ENCODE measurements at places on chromosomes 4 and X.

DNA sequence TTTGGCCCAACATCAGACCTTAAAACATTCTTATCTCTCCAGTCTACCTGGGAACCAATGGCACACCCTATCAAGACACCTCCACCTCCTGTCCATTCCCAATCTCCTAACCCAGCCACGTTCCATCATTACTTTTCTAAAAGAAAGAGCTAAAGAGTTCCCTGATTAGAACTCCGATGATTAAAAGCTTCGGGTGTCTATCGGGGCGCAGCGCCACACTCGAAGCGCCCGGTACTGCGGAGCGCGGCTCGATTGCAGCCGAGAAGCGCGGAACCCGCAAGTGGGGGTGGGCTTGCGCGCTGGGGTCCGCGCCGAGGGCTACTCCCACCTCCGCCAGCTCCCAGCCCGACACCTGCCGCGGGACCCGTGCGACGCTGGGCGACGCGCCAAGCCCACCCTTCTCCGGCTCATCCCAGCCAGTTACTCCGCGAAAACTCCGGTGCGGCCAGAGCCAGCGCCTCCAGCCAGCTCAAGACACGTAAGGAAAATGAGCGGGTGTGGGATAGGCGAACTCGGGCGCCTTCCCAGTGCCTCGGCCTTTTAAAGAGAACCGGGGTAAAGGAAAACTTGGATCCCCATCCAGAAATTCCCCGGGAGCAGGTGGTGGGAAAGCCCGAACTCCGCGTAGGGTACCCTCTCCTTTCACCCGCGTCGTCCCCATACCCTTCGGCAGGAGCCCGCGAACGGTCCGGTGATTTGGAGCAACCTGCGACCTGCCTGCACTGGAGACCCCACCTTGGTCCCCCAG is 593 bp downstream of the NPY1R start:
- DNase-seq = no peak

GRCh38 chr4:23805450-23805851 is 84.4 kb downstream of the PPARGC1A start:
- no peak for DNase-seq

GRCh38 chr4:113594231-113594556 is 167.3 kb downstream of the CAMK2D start:
- no peak for DNase-seq

DNA sequence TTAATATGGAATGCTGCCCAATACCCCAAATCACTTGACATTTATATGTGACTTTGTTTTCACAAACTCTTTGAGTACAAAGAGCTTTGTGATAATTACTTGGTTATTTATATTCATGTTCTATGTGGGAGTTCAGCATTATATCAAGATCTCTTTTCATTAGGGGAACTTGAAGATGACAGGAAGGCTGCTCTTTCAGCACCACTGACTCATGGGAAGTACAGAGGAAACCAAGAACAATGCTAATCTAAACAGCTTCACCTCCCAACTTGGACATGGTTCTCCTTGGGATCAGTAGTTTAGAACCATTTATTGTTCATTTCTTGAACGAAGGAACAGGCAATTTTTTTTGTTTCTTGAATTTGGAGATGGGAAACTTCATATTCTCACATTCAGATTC is 184.0 kb upstream of the AFF2 start:
- DNase-seq = no peak

DNA sequence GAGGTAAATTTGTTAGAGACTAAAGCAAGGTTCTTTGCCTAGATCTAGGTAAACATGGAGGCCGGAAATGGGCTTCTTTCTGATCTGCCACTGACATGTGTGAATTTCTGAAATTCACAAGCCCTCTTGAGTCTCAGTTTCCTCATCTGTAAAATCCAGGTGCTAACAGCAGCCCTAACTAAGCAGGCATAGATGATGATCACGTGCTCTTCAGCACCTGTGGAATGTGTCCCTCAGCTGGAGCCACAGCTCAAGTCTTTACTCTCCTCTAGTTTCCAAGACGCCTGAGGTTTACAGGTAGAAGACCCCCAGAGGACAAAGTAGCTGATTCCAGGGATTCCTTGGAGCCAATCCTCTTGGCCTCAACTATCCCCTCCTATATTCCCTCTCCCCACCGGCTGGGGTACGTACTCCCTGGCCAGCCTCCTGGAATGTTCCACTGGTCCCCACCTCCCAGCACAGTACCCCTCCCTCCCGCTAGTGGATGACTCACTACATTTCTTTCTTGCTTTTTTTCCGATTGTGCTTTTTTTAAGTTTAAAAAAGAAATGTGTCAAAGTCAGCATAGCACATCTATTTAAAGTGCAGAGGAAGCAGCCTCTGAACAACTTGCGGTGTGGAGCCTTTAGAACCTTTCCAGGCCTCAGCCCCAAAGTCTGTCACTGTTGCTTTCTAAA is 98.4 kb downstream of the PHKA2 start:
- peak; percentile 4 for DNase-seq

GRCh38 chrX:124300405-124300804 is 32.1 kb upstream of the TEX13D start:
- no peak for DNase-seq

DNA sequence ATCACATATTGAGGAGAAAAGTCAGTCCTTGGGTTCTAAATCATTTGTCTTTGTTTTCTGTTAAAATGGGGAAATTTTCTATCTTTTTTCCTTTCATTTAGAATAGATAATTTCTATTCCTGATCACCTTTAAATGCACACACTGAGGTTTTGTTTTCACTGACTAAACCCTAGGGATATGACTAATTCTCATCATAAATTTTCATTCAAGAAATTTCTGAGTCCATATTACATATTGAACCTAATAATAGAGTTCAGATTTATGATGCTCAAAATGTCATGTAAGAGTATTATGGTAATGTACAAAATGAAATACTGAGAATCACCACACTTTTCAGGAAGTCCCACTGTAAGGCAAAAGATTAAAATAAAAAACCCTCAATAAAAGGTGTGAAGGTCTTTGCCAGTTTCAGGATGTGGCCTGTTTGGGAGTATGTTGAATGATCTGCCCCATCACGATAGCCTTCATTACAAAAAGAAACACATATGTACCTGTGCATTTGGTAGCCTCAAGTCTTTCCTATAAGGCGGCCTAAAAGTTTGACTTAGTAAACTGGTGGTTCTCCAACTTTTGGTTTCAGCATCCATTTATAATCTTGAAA is 49.4 kb downstream of the LEF1 start:
- no peak for DNase-seq

GRCh38 chrX:29257521-29257920 is 670.3 kb downstream of the IL1RAPL1 start:
- no peak for DNase-seq

DNA sequence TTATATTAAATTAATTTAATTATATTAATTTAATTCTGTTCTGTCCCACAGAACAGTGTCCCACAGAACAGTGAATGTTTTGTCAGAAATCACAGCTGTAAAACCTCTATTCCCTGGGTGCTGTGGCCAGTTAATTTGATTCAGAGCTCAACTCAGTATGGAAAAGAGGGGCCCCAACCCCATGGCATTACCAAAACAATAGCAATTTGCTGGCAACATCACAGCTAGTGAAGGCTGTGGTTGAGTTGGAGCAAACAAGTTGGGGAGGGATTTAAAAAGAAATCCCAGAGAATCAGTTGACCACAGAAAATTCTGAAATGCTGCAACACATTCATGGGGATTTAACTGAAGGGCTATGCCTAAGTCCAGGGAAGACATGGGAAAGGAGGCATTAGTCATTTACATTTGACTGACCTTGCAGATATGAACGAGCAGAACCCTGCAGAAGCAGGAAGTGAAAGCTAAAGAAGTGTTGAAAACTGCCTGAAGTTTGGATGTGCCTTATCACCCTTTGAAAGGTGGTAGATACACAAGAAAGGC is 30.1 kb downstream of the PDHA2 start:
- no peak for DNase-seq

- DNase-seq = no peak
Measured at GRCh38 chr4:16545656-16546055, 319.4 kb upstream of the TAPT1 start.

GRCh38 chr4:184805462-184806228 is 20.1 kb downstream of the ACSL1 start:
- DNase-seq = no peak

GRCh38 chrX:45807572-45808425 is 607.1 kb upstream of the DIPK2B start:
- no peak for DNase-seq

- peak; percentile 54 for DNase-seq
Measured at GRCh38 chrX:106481341-106481740, 130.4 kb upstream of the RADX start.

DNA sequence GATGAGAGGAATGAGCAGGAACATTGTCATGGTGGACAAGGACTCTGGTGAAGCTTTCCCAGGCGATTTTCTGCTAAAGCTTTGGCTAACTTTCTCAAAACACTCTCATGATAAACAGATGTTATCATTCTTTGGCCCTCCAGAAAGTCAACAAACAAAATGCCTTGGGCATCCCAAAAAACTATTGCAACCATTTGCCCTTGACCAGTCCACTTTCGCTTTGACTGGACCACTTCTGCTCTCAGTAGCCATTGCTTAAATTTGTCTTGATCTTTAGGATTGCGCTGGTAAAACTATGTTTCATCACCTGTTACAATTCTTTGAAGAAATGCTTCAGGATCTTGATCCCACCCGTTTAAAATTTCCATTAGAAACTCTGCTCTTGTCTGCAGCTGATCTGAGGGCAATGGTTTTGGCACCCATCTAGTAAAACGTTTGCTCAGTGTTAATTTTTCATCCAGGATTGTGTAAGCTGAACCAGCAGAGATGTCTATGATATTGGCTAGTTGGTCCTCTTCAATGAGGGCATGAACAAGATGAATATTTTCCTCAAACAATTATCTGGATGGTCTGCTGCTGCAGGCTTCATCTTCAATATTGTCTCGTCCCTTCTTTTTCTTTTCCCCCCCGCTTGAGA is 14.8 kb downstream of the TBC1D1 start:
- no peak for DNase-seq

DNA sequence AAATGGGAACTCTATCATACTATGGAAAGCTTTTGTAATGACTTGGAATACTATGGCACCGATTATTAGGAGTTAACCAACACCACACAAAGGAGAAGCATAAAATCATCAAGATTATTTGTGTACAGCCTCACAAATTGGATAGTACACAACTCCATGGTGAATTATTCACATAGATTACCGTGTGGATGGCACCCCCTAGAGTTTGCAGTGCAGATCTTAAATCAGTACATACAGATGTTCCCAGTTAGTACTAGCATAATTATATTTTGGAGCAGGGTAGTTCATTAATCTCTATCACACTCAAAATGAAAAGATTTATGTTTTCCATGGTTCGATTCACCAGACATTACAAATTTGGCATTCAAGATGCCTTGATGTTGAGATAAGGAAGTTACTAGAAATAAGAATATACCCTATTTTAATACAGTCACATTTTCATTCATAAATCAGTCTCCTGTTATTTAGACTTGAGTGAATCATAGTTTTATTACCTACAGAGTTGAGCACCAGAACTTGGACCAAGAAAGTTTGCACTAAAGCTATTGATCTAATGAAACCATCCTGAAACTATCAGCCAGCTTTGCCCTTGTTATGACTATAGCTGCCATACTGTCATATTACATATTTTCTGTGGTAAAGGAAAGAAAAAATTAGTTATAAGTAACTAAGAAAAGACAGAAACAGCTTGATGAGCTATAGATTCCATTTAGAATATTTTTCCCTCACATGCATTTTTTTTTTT is 531.8 kb downstream of the GLUD2 start:
- peak; percentile 21 for DNase-seq

- no peak for DNase-seq
Measured at GRCh38 chr4:7980036-7980435, 40.4 kb upstream of the AFAP1 start.

GRCh38 chrX:106599411-106599810 is 12.4 kb upstream of the RADX start:
- DNase-seq = no peak

DNA sequence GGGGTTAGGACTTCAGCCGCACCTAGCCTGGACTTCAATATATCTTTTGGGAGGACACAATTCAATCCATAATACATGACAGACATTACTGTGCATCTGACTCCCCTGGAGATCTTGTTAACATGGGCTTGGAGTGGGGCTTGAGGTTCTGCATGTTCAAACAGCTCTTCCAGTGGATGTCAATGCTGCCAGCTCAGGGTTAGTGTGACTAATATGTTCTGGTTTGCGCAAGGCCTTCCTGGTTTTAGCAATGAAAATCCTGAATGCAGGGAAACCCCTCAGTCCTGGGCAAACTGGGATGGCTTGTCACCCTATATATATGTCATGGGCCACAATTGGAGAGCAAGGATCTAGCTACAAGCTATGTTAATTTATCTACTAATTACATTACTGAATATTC is 2.7 kb upstream of the TSPAN7 start:
- no peak for DNase-seq

DNA sequence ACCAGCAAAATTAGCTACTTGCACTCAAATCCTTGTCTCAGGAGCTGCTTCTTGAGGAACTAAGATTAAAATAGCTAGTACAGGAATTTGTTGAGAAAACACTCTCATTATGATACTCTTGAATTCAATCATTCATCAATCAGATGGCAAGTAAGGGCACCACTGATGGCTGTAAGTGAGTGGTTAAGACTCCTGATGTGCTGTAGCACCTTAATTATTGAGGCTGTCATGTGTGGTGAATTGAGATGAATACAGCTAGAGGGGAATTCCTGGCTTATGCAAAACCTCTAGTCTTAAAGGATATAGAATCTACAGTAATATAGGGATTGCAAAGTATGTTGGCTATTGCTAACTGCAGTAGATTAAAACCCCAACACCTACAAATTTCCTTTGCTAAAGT is 509.1 kb downstream of the IQCM start:
- no peak for DNase-seq

GRCh38 chrX:9269134-9269533 is 195.7 kb upstream of the TBL1X start:
- no peak for DNase-seq

GRCh38 chrX:131802836-131803626 is 220.1 kb upstream of the STK26 start:
- peak; percentile 28 for DNase-seq

DNA sequence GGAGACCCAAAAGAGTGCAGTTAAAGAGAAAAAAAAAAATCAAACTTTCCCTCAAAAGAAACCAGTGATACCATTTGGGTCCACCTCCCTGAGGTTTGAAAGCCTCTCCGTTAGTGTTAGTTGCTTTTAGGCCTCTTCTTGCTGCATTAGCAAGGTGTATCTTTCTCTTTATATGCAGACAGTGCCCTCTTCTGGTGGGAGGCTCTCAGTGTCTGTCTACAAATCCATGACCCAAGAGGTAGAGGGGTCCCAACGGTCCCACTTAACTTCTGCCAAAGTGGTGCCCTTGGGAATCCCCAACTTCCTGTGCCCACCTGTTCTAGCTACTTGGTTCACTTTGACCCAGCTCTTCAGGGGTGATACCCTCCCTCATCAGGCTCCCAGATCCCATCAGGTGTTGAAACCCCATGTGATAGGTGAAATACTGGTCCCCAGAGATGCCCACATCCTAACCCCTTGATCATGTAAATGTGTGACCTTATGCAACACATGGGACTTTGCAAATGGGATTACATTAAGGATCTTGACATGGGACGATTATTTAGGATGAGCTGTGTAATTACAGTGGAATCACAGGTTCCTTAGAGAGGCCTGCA is 63.7 kb upstream of the CD99 start:
- peak; percentile 67 for DNase-seq

Data from stimulated activated CD4-positive, alpha-beta T cell treated with anti-CD3 and anti-CD28 coated beads, Interleukin-4, amount 100 ng/mL, for 24 hours (primary cell).